ENCODE measurements at places on chromosomes 16 and 17. TPM values are rescaled to one million over a fixed set of nuclear protein-coding genes. Genes with fewer than 3 reads are reported as not detected.

DNA sequence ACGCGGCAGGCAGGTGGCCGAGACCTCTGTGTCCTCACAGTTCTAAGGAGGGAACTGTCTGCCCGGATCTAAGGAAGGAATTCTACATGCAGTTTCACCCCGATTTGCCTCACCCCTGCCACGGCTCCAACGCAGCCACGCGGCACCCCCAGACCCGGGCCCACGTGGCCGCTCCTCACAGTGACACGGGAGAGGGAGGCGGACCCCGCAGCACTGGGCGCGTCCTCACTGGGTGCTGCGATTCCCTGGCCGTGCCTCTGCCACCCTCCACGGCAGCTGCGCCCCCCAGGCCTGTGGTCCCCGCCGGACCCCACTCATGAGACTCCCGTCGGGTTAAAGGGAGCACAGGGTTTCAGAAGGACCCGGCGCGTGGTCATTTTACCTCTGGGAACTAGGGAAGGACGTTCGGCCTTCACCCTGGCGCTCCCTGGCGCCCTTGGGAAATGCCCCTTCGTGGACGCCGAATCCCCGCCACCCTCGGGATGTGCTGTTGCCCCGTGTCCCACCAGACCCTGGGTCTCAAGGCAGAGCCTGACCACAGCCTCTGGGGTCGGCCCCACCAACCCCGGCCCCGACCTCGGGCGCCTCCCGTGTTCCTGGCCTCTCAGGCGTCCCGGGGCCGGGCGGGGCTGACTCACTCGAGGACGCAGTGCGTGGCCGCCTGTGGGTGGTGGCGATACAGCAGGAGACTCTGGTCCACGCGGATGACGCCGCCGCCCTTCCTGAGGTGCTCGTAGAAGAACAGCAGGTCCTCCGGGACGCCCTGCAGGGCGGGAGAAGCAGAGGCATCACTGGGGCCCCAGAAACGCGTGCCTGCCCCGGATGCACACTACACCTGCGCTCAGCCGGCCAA is 118.8 kb upstream of the METRNL start:
- no peak for DNase-seq

DNA sequence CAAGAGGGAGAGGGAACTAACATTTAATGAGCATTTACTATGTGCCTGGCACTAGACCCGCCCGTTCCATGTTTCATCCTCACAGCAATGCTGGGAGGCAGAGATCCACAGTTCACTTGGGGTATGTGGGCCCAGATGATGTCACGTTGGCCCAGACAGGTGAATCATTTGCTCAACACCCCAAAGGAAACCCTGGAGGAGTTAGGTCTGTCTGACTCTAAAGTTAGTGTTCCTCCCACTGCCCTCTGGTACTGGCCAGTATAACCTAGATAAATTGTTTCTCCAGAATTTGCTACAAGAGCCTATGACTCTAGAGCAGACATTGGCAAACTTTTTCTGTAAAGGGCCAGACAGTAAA is 164.6 kb downstream of the VPS53 start:
- DNase-seq = no peak

DNA sequence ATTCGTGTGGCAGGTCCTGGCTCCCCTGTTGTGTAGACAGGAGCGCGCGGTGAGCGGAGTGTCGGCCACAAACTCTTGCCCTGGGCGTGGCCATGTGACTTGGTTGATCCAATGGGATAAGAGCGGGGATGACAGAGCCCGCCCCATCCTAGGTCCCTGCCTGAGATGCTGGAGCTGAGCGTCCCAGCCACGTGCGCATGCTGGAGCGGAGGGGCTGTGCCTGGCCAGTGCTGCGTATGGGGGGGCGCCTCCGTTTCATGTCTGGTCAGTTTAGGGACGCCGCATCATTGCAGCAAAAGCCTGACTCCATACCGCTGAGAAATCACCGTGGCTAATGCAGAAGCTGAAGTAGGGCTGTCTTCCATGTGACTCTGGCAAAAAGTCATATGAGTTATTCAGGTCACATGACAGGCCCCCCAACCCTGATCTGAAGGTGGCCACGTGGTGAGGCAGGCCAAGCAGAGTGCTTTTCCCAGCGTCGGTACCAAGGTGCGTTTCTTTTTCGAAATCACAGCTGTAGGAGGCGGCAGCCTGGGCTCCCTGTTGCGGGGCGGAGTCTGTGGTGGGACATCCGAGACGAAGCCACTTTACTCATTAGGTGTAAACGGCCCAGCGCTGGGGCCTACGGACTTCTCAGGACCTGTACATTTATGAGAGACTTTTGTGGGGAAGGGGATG is 22.5 kb downstream of the HSBP1 start:
- DNase-seq = peak; percentile 28

DNA sequence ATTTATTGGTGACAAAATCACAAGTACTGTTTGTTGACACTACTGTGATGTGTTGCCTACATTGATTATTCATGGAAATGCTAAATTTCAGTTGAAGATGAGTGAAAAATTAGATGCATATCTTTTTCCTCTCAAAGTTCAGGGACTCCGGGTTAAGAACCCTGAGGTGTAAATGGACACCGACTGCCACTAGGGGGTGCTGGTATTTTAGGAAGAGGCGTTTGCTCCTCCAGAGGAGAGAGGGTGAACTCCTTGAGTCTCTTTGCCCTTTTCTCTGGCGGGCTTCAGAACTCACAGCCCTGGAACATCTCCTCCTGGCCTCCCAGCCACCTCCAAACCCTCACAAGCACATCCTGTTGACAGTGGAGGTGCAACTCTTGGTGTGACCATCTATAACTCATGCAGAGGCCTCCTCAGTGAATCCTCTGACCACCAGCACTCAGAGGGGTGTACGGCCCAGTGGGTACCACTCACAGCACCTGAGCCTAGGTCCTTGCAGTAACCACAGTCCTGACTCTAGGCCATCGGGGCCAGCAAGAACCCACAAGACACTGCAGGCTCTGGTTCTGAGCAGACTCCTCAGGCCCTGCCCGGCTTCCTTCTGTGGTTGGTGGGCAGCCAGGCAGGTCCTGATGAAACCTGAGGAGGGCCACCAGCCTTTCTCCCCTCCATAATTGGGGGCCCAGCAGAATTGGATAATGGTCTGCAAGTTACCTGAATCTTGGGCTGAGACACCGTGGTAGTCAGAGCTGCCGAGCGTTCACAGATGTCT is 26.2 kb upstream of the PIK3R5 start:
- DNase-seq = peak; percentile 84

GRCh38 chr17:33291248-33292200 is 1.6 kb downstream of the ASIC2 start:
- peak; percentile 58 for DNase-seq

- no peak for DNase-seq
Measured at GRCh38 chr16:85148931-85149330, 36.7 kb upstream of the CIBAR2 start.

TBC1D3C gene
- total RNA-seq = not detected

NR1D1 gene
- 5.6 TPM for total RNA-seq

SPATA32 gene
- 0.15 TPM for total RNA-seq
